ENCODE measurements at places on chromosomes 1 and 21.

- H3K4me1 ChIP-seq = no peaks in the 10 kb centered on the region
- no peaks in the 10 kb centered on the region for H3K27me3 ChIP-seq
- no peaks in the 10 kb centered on the region for H3K36me3 ChIP-seq
- H3K4me3 ChIP-seq = no peak overlapping the region
Observed at GRCh38 chr1:68355614-68356013, 94.1 kb downstream of the RPE65 start.

- DNase-seq = peak; percentile 59
- H3K27ac ChIP-seq = peak overlapping the region; percentile 65
- H3K4me3 ChIP-seq = peak overlapping the region; percentile 3
Observed at GRCh38 chr1:229199261-229200243, 71.4 kb upstream of the RAB4A start.

DNA sequence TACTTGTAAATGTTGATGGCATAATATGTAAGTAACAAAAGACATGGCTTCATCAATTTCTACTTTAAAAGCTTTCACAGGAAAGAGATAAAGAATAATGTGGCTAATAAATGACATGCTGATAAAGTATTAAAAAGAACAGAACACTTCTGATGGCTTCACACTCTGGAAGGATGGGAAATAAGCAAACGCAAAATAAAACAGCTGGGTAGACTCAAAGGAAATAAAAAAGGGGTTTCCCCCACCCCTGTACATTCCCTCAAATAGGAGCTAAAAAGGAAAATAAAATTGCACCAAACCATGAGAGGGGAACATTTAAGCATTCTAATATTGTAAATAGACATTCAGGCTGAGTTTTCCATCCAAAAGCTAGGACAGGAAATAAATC, 27.0 kb upstream of the DYRK1A start:
- H3K4me1 ChIP-seq = no peaks in the 10 kb centered on the region
- H3K27me3 ChIP-seq = no peaks in the 10 kb centered on the region
- no peak for DNase-seq
- H3K36me3 ChIP-seq = no peaks in the 10 kb centered on the region
- no peak overlapping the region for H3K27ac ChIP-seq

DNA sequence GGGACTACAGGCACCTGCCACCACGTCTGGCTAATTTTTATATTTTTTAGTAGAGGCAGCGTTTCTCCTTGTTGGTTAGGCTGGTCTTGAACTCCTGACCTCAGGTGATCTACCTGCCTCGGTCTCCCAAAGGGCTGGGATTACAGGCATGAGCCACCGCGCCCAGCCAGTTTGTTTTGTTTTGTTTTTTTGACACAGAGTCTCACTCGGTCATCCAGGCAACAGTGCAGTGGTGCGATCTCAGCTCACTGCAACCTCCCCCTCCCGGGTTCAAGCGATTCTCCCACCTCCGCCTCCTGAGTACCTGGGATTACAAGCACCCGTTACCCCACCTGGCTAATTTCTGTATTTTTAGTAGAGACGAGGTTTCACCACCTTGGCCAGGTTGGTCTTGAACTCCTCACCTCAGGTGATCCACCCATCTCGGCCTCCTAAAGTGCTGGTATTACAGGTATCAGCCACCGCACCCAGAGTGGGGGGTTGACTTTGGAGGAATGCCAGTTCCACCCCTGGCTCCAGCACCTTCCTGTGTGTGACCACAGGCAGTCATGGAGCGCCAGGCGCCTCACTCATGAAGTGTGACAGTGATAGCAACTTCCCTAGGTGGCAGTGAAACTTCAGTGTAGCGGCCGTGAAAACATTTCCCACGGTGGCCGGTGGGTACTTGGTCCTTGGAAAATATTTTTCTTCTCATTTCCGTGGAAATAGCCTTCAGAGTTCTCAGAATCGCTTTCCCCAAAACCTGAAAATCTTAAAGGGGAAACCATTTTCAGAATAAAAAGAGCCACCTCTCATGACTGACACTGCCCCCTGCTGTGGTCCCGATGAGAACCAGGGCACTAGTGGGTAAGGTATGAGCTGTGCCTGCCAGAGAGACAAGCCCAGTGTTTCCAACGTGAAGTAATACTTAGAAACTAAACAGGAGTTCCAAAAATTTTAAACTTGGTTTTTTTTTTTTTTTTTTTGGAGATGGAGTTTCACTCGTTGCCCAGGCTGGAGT, 48.6 kb downstream of the WDR4 start:
- H3K27me3 ChIP-seq = no peaks in the 10 kb centered on the region
- H3K36me3 ChIP-seq = no peaks in the 10 kb centered on the region
- no peak overlapping the region for H3K27ac ChIP-seq
- H3K4me3 ChIP-seq = no peak overlapping the region
- no peak for DNase-seq
- no peaks in the 10 kb centered on the region for H3K4me1 ChIP-seq

DNA sequence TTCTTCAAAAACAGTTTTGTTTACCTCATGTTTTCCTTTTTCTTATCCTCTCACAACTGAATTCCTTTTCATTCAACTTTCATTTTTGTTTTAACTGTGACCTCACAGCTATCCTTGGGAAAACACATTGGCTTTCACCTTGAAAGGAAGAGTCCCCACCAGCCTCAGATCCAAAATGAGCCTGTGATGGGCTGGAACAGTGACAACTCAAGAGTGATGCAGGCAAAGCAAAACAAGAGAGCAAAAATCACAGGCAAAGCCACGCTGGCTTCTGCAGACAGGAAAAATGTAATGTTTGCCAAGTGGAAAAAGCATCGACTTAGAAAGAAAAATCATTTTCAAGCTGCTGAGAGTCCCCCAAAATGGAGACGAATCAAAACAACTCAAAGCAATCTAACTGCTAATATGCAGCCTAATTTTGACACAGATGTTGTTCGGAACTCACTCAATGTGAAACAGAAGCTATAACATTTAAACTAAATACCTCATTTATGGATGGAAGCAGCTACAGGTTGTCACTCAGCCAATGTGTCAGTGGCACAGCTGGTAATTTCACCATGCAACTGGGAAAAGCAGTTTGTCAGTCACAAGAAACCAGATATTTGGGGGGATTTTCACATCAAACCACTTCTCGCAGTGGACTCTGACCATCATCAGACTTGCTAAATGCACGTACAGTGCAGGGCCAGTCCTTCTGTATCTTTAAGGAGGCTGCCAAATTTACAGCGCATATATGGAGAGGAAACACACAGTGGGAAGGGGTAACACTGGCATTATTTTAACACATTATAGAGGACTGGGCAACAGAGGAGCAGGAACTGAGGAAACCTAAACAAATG, 50.7 kb downstream of the ALG14 start:
- peak overlapping the region; percentile 36 for H3K4me3 ChIP-seq
- no peaks in the 10 kb centered on the region for H3K4me1 ChIP-seq
- H3K27ac ChIP-seq = peak overlapping the region; percentile 80
- DNase-seq = no peak
- no peaks in the 10 kb centered on the region for H3K36me3 ChIP-seq

DNA sequence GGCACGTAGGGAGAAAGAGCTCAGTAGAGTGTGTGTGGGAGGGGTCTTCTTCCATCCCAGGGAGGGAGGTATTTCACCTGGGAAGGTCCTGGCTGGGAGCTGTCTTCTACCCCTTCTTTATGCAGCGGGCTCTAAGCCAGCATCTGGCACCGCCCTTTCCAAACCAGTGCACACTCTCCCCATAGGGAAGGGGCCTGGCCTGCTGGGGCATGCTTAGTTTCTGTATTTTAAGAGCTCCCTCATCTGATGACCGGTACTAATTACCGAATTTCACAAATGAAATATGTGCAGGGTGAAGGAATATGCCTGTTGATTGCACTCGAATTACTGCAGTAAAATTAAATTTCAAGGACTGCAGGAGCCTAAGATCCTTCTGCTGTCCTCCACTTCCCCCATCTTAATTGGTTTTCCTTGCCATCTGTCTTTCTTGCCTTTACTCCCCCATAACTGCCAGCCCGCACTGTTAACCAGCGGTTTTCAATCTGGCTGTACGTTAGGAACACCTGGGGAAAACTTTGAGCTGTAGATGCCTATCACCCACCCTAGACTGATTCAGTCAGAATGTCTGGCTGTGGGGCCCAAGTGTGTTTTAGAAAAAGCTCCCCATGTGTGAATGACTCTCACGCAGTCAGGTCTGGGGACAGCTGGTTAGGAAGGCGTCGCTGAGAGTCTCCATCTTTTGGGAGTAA, 20.1 kb downstream of the GALNT2 start:
- H3K4me3 ChIP-seq = no peak overlapping the region
- no peak for DNase-seq
- peaks cover 14% of the 10 kb centered on the region for H3K4me1 ChIP-seq

DNA sequence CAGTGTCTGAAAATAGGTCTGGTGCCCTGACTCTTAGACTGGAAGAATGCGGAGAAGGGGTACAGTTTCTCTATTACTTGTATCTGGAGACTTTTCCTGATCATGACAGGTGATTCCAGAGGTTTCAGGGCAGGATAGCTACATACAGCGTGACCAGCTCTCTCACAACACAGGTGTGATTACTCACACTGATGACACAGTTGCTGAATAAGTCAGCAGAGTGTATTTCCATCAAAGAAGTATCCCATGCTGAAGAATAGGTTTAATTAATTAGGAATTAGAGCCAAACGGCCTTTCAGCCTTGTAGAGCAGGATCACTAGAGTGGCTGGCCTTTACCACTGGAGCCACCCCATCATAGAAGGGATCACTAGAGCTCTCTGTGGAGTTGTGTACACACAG, 298.6 kb downstream of the LMX1A start:
- no peak for DNase-seq
- H3K27me3 ChIP-seq = no peaks in the 10 kb centered on the region
- H3K4me1 ChIP-seq = no peaks in the 10 kb centered on the region
- no peak overlapping the region for H3K4me3 ChIP-seq
- no peak overlapping the region for H3K27ac ChIP-seq
- no peaks in the 10 kb centered on the region for H3K36me3 ChIP-seq

- H3K27ac ChIP-seq = no peak overlapping the region
- H3K27me3 ChIP-seq = no peaks in the 10 kb centered on the region
- no peaks in the 10 kb centered on the region for H3K36me3 ChIP-seq
- H3K4me3 ChIP-seq = no peak overlapping the region
- DNase-seq = no peak
Observed at GRCh38 chr1:162885265-162885664, 24.3 kb upstream of the CCDC190 start.

DNA sequence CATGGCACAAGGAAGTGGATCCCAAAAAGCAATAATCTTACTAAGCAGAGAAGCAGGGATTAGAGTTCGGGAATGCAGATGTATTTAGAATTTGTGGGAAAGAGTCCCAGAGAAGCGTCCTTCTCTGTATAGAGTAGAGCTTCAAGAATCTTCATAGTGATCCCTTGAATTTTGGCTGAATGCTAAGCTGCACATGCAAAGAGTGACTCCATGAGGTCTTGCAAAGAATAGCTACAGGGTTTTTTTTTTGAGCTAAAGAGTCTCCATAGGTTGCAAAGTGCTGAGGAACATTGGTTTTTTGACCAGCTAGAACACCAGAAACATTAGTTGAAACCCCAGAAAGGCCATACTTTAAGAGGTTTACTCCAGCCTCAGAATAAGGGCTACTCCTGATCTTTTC, 206.7 kb downstream of the CTH start:
- H3K36me3 ChIP-seq = no peaks in the 10 kb centered on the region
- H3K27ac ChIP-seq = no peak overlapping the region
- no peaks in the 10 kb centered on the region for H3K4me1 ChIP-seq
- no peak overlapping the region for H3K4me3 ChIP-seq

DNA sequence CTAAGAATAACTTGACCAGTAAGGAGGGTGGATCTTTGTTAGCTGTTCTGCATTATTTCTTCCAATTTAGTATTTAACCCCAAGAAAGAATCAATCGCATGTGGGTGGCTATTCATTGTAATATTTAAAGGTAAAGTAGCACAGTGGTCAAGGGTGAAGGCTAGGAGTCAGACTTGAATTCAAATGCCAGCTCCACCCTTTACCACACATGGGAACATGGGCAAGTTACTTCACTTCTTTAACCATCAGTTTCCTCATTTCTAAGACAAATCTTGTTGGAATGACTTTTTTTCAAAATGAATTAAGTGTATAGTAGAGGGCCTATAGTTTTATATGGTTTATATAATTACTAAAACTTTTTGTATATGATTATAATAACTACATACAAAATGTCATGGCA, 71.3 kb upstream of the S1PR1 start:
- H3K36me3 ChIP-seq = no peaks in the 10 kb centered on the region
- DNase-seq = no peak
- no peaks in the 10 kb centered on the region for H3K4me1 ChIP-seq
- no peaks in the 10 kb centered on the region for H3K27me3 ChIP-seq
- H3K4me3 ChIP-seq = no peak overlapping the region
- H3K27ac ChIP-seq = no peak overlapping the region

GRCh38 chr1:172351754-172352161, 68.7 kb upstream of the C1orf105 start:
- DNase-seq = no peak
- H3K4me3 ChIP-seq = no peak overlapping the region

DNA sequence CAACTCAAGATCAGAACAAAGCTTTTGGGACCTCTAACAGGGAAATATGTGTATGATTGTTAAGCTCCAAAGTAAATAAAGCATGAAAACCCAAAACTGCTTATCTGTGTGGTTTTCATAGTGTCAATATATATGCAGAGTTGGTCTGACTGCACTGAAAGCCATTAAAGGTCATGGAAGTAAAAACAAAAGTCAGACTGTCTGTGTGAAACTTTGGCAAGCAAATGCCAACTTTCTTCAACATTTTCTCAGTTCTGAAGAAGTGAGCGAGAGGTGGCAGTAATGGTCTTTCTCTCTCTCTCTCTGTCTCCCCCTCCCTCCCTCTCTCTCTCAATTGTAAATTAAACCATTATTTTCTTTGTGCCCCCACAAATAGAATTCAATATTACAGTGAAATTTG, 100.1 kb upstream of the S1PR1 start:
- DNase-seq = no peak
- H3K36me3 ChIP-seq = no peaks in the 10 kb centered on the region
- H3K27ac ChIP-seq = no peak overlapping the region
- H3K4me3 ChIP-seq = no peak overlapping the region
- no peaks in the 10 kb centered on the region for H3K27me3 ChIP-seq
- H3K4me1 ChIP-seq = no peaks in the 10 kb centered on the region

GRCh38 chr1:91502672-91503184, 2.1 kb downstream of the CDC7 start:
- H3K27me3 ChIP-seq = no peaks in the 10 kb centered on the region
- no peak for DNase-seq
- H3K4me1 ChIP-seq = no peaks in the 10 kb centered on the region
- H3K36me3 ChIP-seq = no peaks in the 10 kb centered on the region

GRCh38 chr21:25457411-25457810, 149.9 kb downstream of the MRPL39 start:
- H3K4me3 ChIP-seq = no peak overlapping the region
- no peak for DNase-seq
- no peak overlapping the region for H3K27ac ChIP-seq
- H3K27me3 ChIP-seq = no peaks in the 10 kb centered on the region

GRCh38 chr1:12475530-12475934, 142.5 kb downstream of the DHRS3 start:
- H3K4me3 ChIP-seq = no peak overlapping the region
- DNase-seq = no peak
- peaks cover 23% of the 10 kb centered on the region for H3K4me1 ChIP-seq
- H3K36me3 ChIP-seq = no peaks in the 10 kb centered on the region

- no peaks in the 10 kb centered on the region for H3K4me1 ChIP-seq
- no peaks in the 10 kb centered on the region for H3K36me3 ChIP-seq
- H3K27ac ChIP-seq = no peak overlapping the region
- no peak overlapping the region for H3K4me3 ChIP-seq
Observed at GRCh38 chr1:208929575-208929974, 653.9 kb upstream of the CAMK1G start.

GRCh38 chr1:238191170-238191569, 300.4 kb upstream of the ZP4 start:
- no peak overlapping the region for H3K27ac ChIP-seq
- H3K4me1 ChIP-seq = no peaks in the 10 kb centered on the region
- no peaks in the 10 kb centered on the region for H3K36me3 ChIP-seq
- H3K4me3 ChIP-seq = no peak overlapping the region
- no peak for DNase-seq
- H3K27me3 ChIP-seq = no peaks in the 10 kb centered on the region

Measured in breast epithelium (tissue), 4 donors.